ENCODE measurements at places on chromosomes 2 and 18.

DNA sequence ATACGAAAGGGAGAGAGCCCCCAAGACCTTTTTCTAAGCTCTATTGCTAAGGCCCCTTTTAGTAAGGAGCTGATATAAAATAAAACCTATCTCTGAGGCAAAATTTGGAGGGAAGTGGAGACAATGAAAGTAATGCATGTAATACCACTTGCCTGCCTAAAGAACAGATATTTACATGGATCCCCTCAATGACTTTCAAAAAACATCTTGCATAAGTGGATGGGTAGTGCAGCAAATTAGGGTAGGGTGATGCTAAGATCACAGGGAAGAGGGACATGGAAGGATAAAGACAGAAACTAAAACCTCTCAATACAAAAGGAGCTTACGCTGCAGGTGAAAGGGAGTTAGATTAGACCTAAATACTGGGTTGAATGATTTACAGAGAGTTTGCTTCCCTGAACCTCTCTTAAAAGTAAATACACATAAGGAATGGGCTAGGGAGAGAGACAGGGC, 1.1 kb downstream of the ZNF513 start:
- no peak for DNase-seq

GRCh38 chr2:79830501-79830900, 317.6 kb downstream of the CTNNA2 start:
- no peak for DNase-seq

- DNase-seq = no peak
Observed at GRCh38 chr2:240922982-240923537, 16.9 kb downstream of the CROCC2 start.

GRCh38 chr18:38362286-38362792, 796.7 kb upstream of the CELF4 start:
- no peak for DNase-seq

DNA sequence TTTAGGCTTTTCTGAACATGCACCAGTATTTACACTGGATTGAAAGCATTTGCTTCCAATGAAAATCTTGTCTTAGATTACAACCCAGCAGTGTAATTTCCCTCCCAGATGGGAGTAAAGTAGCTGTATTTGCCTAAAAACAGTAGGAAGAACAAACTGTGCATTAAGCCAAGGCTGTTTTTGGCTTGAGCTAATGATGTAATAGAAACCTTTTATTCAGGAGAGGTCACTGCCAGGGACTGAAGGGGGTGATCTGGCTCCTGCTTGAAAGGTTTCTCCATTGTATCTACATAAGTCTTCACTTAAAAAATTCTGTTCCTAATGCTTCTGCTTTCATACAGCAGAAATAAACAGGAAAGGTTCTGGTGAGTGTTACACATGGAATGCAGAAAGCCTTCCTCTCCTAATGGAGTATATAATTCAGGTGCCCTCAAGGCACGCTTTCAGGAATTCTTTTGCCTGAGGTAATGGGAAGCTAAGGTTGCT, 74.4 kb downstream of the MEIS1 start:
- no peak for DNase-seq

DNA sequence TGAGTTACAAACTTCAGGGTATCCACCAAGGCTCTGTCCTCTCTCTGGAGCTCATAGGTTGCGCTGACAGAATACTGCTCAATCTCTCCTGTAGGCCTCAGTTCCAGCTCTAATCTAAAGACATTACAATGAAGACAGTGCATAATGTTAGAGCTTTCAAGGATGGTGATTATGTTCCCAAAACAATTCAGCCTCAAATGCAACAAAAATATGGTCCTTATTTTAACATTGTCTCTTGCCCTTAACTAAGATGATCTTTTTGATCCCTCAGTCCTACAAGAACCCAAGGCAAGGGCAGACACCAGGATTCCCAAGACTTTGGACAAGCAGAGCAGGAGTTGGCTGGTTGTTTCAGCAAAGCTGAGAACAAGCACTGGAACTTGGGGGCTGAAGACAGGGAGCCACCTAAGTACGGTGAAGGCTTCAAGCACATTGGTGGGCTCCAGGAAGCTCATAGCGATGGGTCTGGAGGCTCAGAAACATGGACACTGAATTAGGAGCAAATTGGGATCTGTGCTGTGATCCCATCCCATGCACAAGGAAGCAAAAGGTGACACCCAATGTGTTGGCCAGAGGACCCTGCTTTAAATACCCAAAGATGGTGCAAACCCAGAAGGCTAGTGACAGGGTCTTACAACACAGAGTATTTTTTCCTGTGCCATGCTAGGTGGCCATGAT, 24.7 kb downstream of the APOB start:
- no peak for DNase-seq

- no peak for DNase-seq
Observed at GRCh38 chr2:12376025-12376424, 340.7 kb upstream of the TRIB2 start.

GRCh38 chr18:44880170-44880569, 199.5 kb downstream of the SETBP1 start:
- no peak for DNase-seq

DNA sequence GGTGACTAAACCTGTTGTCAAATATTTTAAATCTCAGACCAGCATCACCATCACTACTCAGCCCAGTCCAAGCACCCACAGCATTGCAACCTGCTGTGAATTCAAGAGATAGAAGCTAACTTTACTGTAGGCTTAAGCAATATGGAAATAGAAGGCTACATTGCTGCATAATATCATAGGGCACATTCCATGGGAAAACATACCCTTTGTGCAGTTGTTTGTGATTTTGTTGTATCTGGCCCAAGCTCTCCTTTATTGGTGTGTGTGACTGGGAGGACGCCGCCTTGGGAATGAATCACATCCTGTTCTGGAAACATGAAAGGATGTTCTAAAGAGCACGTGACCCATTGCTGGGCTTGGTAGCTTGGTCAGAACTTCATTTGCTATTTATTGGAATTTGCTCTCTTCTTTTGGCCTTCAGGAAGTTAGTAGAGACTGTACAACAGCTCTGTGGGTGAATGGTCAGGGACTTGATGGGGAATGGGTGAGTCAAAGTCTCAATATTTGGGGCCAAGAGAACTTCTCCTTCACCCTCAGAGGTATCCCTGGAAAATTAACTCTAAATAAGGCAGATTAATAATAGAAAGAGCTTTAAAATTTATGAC, 106.8 kb upstream of the SERPINE2 start:
- DNase-seq = no peak

GRCh38 chr2:118994778-118995177, 52.8 kb downstream of the MARCO start:
- no peak for DNase-seq

DNA sequence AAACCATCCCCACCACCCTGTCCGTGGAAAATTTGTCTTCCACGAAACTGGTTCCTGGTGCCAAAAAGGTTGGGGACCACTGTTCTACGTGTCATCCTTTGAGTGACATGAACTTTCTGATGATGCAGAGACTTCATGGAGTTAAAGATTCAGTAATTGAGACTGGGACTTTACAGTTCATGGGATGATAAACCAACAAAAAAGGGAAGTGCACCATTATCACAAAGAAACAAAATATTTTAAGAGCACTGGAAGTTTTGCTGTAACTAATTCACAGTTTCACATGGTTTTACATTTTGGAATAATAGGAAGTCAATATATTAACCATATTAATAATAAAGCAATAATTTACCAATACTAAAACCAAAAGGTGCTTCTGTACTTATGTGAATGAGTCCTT, 126.8 kb downstream of the AQP4 start:
- DNase-seq = no peak

GRCh38 chr2:64550042-64550441, 25.9 kb downstream of the AFTPH start:
- DNase-seq = no peak

DNA sequence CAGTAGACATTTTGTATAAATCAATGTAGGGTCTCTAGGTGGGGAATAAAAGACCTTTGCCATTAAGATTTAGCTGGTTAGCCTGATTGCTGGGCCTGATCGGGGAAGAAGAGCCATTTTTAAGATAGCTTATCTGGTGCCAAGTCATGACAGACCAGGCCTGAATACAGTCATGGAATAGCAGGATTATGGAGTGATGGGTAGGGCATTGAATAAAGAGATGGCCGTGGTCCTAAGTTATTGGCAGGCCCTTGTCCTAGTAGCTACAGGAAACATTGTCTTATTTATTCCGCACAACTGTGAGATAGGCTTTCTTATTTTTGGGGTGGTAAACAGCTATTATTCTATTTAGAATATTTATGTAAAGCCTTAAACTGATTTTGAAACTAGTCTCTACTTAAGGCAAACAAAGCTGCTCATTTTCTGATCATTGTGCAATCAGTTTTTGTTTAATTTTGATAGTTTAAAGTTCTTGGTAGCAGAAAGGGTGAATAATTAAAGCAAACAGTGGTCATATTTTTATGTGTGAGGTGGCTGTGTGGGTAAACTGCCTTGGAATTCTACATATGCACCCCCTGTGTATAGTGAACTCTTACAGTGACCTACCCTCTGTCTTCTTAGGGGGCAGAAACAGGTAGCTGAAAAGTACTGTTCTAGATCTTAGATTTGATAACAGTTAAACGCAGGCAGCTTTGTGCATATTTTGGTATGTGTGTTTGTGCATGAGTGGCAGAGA, 22.6 kb downstream of the ZNF236 start:
- DNase-seq = no peak

- DNase-seq = no peak
Observed at GRCh38 chr2:231392431-231393148, 2.9 kb upstream of the B3GNT7 start.

GRCh38 chr2:113079131-113079530, 11.4 kb downstream of the IL1F10 start:
- DNase-seq = no peak

DNA sequence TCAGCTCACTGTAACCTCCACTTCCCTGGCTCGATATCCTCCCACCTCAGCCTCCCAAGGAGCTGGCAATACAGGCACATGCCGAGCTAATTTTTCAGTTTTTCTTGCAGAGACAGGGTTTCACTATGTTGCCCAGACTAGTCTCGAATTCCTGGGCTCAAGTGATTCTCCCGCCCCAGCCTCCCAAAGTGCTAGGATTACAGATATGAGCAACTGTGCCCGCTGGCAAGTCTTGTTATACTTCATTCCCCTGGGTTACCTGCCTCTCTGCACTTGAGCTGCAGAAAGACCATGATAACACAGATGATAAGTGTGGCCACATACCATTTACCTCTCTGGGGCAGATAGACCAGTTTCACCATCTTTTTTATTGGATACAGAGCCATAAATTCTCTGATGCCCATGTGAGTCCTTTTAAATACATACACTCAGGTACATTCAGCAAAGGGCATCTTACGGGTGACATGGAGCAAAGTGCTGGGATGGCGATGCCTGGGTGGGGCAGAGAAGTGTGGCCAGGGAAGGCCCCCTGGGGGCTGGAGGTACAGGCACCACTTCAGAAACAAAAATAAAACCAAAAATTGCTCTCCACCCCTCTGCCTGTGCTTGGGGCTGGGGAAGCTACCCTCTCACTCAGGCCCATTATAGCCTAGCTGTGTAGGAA, 20.4 kb downstream of the CCT7 start:
- DNase-seq = no peak

GRCh38 chr2:53131416-53131815, 636.2 kb upstream of the CHAC2 start:
- no peak for DNase-seq

DNA sequence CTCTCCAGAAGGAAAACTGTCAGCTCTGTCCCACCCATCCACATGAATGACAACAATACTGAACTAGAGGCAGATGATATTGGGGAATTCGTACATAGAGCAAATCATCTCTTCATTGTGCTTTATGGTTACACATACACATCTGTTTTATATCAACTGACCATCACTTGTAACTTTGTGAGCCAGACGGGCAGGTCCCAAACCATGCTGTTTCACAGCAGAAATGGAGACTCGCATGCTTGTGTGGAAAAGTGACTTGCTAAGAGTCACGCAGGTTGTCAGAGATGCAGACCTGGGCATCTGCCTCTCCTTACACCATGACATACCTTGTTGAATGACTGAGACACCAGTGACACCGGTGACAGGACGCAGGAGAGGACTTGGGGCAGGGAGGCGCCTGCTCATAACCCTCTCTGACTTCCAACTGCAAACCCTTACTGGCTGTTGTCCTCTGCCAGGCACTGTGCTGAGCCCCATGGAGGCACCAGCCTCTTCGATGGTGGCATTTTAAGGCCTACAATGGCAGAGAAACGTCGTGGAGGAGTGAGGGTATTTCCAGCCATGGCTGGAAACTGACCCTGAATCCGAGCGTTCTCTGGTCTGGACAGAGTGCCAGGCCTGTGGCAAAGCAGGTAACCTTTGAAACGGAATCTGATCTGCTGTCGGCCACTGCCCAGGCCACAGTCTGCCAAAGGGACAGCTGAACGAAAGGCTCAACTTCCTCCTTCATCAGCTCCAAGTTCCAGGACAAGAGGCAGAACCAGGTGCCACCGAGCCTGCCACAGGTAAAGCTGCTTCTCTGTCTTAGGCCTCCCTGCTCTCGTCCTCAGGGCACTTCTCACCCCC, 26.9 kb upstream of the ROCK2 start:
- no peak for DNase-seq

DNA sequence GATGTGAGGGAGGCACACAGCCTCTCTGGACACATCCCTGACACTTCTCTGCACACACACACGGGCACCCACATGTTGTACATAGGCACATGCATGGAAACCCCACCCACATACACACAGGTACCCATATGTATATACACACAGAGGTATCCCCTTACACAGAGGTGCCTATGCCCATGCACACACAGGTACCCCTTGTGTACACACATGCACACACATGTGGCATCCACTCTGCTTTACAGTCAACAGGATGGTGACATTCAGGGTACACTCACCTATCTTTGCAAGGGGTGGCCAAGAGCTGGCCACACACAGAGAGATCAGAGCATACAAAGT, 59.5 kb downstream of the FAM168B start:
- no peak for DNase-seq

DNA sequence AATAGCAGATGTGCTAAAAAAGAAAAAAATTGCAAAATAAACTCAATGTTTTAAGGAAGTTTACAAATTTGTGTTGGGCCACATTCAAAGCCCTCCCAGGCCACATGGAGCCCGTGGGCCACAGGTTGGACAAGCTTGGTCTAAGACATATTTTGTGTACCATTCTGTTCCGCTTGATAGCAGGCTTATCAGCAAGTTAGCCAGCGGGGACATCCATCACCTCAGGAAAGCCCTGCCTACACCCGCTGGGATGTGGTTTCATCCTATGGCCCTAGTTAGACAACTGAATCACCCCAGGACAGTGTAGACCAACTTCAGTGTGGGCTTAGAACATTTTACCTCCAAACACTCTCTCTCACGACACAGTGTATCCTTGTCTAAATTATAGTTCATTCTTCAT, 32.6 kb downstream of the CD8B2 start:
- DNase-seq = no peak

- DNase-seq = no peak
Observed at GRCh38 chr18:59743566-59743965, 46.3 kb upstream of the CCBE1 start.

DNA sequence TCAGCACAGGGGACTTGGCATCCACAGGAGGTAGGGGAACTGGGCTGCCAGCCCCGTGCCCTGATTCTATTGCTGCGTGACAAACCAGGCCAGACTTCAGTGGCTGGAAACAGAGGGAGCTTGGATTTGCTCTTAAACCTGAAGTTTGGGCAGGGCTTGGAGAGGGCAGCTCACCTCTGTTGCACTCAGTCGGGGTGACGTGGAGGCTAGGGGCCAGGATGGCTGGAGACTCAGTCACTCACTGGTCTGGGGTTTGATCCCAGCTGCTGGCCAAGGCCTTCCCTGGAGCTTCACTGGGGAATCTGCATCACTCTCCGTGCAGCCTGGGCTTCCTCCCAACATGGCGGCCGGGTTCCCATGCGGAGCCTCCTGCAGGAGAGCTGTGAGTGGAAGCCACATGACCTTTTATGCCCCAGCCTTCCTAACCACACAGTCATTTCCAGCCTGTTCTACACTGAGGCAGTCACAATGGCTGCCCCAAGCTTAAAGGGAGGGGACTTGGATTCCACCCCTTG, 175.2 kb upstream of the HDAC4 start:
- no peak for DNase-seq
